ENCODE measurements at places on chromosomes 2 and 18. TPM values are rescaled to one million over a fixed set of nuclear protein-coding genes. Genes with fewer than 3 reads are reported as not detected.

- no peaks in the 10 kb centered on the region for H3K27me3 ChIP-seq
- no peak for DNase-seq
- H3K27ac ChIP-seq = no peak overlapping the region
- no peaks in the 10 kb centered on the region for H3K4me1 ChIP-seq
Measured at GRCh38 chr2:4618630-4619228, 915.4 kb downstream of the DCDC2C start.

GRCh38 chr2:128369602-128370467, 51.2 kb upstream of the HS6ST1 start:
- no peaks in the 10 kb centered on the region for H3K36me3 ChIP-seq
- no peak for DNase-seq
- H3K4me3 ChIP-seq = no peak overlapping the region
- no peaks in the 10 kb centered on the region for H3K27me3 ChIP-seq
- H3K4me1 ChIP-seq = peaks cover 6% of the 10 kb centered on the region

DNA sequence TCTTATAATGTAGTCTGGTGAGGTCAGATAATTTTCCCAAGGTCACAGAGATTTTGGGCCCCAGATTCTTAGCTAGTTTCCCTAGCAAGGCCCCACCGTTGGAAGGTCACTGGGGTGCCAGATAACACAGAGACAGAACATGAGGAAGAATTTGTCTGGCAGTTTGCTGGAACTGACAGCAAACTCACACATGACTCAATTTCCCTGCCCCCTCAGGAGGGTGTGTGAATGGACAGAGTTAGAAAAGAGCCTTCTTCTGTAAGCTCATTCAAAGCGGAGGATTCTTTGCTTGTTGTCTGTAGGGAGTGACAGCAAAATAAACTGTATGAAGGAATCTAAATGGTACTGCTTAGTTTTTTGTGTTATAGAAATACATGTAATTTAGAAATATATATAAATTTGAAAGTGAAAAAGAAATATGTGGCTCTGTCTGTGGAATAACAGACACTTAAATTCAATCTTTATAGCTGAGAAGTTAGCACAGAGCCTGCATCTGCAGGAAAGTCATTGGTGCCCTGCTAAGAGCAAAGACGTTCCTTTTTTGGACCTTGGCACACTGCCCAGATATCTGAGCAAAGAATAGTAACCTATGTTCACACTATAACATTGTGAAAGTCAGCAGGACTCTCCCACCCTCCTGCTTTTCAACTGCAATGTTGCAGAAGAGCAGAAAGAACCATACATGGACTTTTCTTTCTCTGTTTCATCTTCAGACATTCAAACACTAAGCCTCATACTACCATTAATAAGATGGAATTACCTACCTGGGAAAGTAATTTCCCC, 2.1 kb downstream of the MDH1 start:
- DNase-seq = no peak
- H3K27me3 ChIP-seq = no peaks in the 10 kb centered on the region
- peak overlapping the region; percentile 67 for H3K4me3 ChIP-seq
- H3K4me1 ChIP-seq = peaks cover 28% of the 10 kb centered on the region
- no peak overlapping the region for H3K27ac ChIP-seq

GRCh38 chr2:114368705-114369104, 73.7 kb upstream of the DPP10 start:
- DNase-seq = no peak
- H3K4me3 ChIP-seq = no peak overlapping the region
- H3K27me3 ChIP-seq = no peaks in the 10 kb centered on the region
- H3K27ac ChIP-seq = no peak overlapping the region
- H3K36me3 ChIP-seq = no peaks in the 10 kb centered on the region
- no peaks in the 10 kb centered on the region for H3K4me1 ChIP-seq

DNA sequence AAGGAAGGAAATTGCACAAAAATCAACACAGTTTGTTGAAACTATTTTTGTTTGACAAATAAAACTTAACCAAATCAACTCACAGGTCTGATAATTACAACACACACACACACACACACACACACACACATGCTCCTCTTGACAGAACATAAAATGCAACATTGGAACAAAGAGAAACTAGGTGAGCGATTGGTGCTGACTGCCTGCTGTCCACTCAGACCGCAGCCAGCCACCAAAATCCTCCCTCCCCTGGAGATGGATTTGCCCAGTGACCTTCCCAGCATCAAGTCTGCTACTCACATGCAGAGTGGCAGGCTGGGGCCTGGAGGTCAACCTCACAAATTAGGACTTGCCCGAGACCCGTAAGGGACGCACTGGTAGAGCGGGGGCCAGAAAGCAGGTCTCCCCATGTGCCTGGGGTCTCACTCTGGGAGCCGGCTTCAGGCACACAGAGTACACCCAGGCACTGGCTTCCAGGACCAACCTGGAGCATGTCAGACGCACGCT, 61.4 kb downstream of the DIPK1C start:
- H3K27ac ChIP-seq = no peak overlapping the region
- H3K4me1 ChIP-seq = no peaks in the 10 kb centered on the region
- no peaks in the 10 kb centered on the region for H3K36me3 ChIP-seq
- H3K27me3 ChIP-seq = no peaks in the 10 kb centered on the region
- DNase-seq = no peak

Gene HMSD
- 0.54 TPM for total RNA-seq

DNA sequence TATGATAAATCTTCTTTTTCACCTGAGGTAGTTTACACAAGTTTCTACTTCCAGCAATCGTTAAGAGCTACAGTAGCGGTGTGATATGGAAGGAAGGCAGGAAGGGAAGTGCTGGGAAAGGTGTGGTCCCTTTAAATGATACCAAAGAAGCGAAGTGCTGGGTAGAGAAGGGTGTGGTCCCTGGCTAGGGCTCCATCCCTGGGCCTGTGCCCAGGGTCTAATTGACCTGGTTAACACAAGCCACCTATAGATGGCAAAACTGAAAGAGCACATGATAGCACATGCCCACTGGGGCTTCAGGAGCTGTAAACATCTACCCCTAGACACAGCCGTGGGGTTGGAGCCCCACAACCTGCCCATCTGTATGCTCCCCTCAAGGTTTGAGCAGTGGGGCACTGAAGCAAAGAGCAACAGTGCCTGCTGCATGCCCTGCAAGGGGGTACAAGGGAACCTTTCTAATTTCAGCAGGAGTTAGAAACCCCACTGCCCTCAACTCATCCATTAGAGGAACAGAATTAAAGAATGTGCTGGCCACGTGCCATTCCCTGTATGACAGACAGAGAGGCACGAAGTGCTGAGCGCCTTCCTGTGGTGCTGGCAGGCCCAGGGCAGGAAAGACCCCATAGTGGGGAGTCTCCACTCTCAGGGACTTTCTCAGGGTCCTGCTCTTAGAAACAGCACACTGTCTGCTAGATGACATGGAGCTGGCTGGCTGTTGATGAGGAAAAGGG, 153.1 kb upstream of the LMAN1 start:
- no peaks in the 10 kb centered on the region for H3K4me1 ChIP-seq
- H3K36me3 ChIP-seq = no peaks in the 10 kb centered on the region
- no peak overlapping the region for H3K4me3 ChIP-seq
- H3K27ac ChIP-seq = no peak overlapping the region
- DNase-seq = no peak
- no peaks in the 10 kb centered on the region for H3K27me3 ChIP-seq

DNA sequence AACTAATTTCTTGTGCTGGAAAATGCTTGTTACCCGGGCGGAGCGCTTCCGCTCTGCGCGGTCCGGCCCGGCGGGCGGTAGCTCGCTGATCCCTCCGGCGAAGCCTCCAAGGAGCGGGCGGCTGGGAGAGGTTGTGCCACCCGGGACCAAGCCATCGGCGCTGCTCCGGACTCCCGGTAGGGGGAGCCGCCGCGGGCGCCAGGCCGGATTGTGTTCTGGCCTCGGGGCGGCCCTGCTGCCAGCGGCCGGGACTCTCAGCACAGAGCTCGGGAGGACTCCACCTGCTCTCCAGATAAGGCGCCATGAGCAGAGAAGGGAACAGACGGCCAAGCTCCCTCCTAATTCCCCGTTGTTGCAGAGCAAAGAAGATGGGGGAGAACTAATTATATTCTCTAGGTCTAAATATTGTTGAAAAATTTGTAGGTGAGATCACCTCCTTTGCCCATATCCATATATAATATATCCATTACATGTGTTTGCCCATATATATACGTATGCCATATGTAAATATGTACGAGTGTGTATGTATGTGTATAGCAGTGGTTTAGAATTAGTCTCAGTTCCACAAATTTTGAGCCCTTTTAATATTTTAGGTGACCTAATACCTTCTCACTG, 13.8 kb upstream of the SATB2 start:
- no peaks in the 10 kb centered on the region for H3K36me3 ChIP-seq
- H3K4me3 ChIP-seq = peak overlapping the region; percentile 71

Gene PLB1
- not detected for total RNA-seq

Gene CLIP4
- 0.14 TPM for total RNA-seq

- H3K4me3 ChIP-seq = no peak overlapping the region
- no peak overlapping the region for H3K27ac ChIP-seq
- no peaks in the 10 kb centered on the region for H3K27me3 ChIP-seq
Measured at GRCh38 chr2:191108331-191108730, 42.5 kb downstream of the STAT4 start.

- H3K27ac ChIP-seq = no peak overlapping the region
- no peaks in the 10 kb centered on the region for H3K27me3 ChIP-seq
- DNase-seq = no peak
Measured at GRCh38 chr2:206502729-206503128, 59.4 kb downstream of the ADAM23 start.

DNA sequence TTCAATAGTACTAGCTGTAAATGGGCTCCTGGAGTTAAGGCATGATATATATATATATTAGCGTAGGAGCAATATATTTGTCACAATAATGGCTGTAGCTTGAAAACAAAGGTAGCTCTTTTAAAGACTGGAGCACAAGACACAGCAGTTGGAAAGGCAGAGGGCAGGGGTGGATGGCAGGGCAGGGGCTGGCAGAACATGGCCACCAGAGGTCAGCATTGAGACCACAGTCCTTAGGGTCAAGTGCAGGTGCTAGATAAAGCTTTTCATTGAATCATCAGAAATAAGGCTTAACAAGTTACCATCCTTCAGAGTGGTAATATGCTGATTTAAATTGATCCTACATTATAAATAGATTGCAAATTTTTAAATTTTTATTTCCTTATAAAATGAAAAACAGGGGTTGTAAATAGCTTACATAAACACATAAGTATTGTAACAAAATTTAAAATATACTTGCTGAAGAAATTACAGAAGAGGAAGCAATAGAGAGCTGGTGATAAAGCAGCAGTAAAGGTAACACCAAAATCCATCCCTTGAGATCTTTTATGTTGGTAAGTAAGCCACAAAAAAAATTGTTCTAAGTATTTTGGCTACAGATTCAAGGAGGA, 161.2 kb upstream of the PIEZO2 start:
- no peak overlapping the region for H3K4me3 ChIP-seq
- peak; percentile 76 for DNase-seq
- H3K27ac ChIP-seq = no peak overlapping the region
- no peaks in the 10 kb centered on the region for H3K4me1 ChIP-seq

DNA sequence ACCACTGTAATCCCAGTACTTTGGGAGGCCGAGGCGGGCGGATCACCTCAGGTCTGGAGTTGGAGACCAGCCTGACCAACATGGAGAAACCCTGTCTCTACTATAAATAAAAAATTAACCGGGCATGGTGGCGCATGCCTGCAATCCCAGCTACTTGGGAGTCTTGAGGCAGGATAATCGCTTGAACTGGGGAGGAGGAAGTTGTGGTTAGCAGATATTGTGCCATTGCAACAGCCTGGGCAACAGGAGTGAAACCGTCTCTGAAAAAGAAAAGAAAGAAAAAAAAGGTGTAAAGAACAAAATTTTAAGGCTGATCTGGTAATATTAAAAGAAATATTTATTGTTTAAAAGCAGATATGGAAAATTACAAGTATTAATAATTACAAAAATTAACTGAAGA, 29.7 kb downstream of the ZNF804A start:
- H3K27me3 ChIP-seq = no peaks in the 10 kb centered on the region
- no peak overlapping the region for H3K4me3 ChIP-seq
- H3K27ac ChIP-seq = no peak overlapping the region
- no peaks in the 10 kb centered on the region for H3K36me3 ChIP-seq
- no peak for DNase-seq
